Left colon (tissue), 2 donors: ENCODE measurements at places on chromosomes 2 and 18. TPM values are rescaled to one million over a fixed set of nuclear protein-coding genes. Genes with fewer than 3 reads are reported as not detected.

DNA sequence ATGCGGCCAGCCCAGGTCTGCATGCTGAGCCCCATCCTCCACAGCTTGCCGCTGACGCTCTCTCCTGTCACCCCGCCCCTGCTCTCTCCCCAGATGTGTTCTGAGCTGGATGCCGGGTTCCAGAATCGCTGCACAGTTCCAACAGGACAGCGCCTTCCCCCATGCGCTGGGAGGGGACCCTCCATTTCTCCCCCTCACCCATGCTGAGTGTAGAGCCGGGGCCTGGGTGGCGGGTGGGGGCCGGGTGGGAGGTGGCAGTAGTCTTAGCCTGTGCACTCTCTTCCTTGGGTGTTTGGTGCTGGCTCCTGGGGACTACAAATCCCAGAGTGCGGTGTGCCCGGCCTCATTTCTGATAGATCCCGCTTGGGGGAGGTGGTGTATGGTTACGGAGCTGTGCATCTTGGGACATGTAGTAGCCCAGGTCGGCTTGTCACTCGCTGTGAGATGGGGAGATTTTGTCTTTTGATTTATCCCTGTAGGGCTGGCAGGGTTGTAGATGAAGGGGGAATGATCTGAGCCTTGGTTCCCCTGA, 6.8 kb downstream of the DNAJB2 start:
- DNase-seq, result no peak

GRCh38 chr2:118670276-118670675, 177.2 kb downstream of the EN1 start:
- DNase-seq, result no peak

GRCh38 chr2:158394453-158394852, 62.1 kb downstream of the CCDC148 start:
- DNase-seq, result no peak

GRCh38 chr2:15532996-15533395, 28.1 kb downstream of the NBAS start:
- DNase-seq, result no peak

DNA sequence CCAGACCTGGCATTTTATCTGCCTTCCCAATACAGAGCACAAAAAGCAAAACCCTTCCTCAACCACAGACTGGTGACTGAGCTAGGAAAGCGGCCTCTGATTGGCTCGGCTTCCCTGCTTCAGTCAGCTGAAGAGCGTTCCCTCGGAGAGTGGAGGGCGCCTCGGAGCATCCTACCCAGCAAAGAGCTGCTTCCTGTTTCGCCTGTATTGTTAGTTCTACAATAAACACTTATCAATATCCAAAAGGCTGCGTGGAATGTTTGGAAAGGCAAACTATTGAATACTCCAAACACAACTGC, 125.0 kb downstream of the CACNB4 start:
- peak; percentile 4 for DNase-seq

The THUMPD2 gene
- 7.9 TPM for total RNA-seq

The MOGAT1 gene
- 0.25 TPM for total RNA-seq
